ENCODE measurements at places on chromosomes 7 and 10.

DNA sequence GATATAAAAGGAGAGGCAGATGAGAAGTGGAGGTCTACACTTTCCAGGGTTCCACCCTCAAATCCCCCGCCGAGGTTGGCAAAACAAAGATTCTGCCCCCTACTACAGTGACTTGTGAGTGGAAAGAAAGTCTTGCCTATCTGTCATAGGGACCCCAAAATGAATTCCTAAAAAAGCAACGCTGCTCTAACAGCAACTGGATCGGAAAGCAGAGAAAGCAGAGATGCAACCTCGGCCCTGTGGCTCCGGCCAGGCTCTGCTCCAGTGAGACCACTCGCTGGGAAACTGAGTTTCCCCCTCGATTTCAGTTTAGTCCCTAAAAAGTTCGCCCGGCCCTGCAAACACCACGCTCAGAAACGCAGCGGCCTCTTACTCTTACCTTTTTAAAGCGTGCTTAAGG is 297.9 kb upstream of the NFE2L3 start:
- H3K27ac ChIP-seq: no peak overlapping the region
- no peak overlapping the region for H3K4me3 ChIP-seq
- peaks cover 6% of the 10 kb centered on the region for H3K36me3 ChIP-seq
- H3K4me1 ChIP-seq: peaks cover 30% of the 10 kb centered on the region
- peaks cover 29% of the 10 kb centered on the region for H3K27me3 ChIP-seq
- no peak for DNase-seq

- no peak overlapping the region for H3K27ac ChIP-seq
- DNase-seq: no peak
- H3K4me1 ChIP-seq: peaks cover 9% of the 10 kb centered on the region
- no peaks in the 10 kb centered on the region for H3K36me3 ChIP-seq
- H3K4me3 ChIP-seq: no peak overlapping the region
Observed at GRCh38 chr10:92219559-92219958, 71.3 kb downstream of the CPEB3 start.

GRCh38 chr10:93299606-93300287 is 182.4 kb downstream of the MYOF start:
- H3K27ac ChIP-seq: no peak overlapping the region
- no peaks in the 10 kb centered on the region for H3K4me1 ChIP-seq
- peaks cover 18% of the 10 kb centered on the region for H3K36me3 ChIP-seq
- H3K4me3 ChIP-seq: no peak overlapping the region
- no peaks in the 10 kb centered on the region for H3K27me3 ChIP-seq

DNA sequence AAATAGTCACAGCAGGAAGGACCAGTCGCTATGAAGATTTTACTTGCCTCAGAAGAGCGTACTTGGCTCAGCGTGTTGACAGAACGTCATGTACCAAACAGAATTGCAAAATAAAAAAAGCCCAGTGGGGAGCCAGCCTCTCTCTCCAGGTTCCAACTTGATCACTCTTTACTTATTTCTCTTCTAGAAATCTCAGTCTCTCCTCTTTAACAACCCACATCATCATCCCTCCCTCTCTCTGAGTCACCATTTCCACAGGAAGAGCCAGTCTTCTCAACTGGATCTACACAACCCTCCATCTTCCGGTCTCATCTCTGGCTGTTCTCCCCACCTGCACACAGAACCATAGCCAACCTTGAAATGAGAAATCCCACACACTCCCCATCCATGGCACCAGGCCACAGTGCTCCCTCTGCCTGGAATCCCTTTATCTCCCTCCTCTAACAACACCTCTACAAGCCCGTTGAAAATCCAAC is 718.3 kb downstream of the GRID1 start:
- peak overlapping the region; percentile 41 for H3K27ac ChIP-seq
- peaks cover 33% of the 10 kb centered on the region for H3K4me1 ChIP-seq
- H3K36me3 ChIP-seq: peaks cover 10% of the 10 kb centered on the region
- no peaks in the 10 kb centered on the region for H3K27me3 ChIP-seq
- H3K4me3 ChIP-seq: no peak overlapping the region

DNA sequence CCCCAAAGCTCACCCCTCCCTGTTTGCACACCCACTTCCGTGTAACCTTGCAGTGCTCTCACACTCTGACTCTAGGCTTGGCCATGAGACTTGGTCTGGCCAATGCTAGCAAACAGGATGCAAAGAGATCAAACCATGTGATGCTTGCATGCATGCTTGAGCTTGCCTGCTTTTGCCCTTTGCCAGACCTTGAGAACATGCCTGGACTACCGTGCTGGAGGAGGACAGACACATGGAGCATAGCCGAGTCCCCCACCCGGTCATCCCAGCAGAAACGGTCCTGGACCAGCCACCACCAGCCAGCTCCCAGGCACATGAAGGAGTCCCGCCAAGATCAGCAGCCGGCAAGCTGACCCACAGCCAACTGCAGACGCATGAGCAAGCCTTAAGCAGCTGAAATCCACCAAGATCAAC is 23.4 kb downstream of the PYROXD2 start:
- no peaks in the 10 kb centered on the region for H3K4me1 ChIP-seq
- H3K27ac ChIP-seq: no peak overlapping the region
- no peak overlapping the region for H3K4me3 ChIP-seq
- no peaks in the 10 kb centered on the region for H3K27me3 ChIP-seq
- DNase-seq: no peak

- H3K4me1 ChIP-seq: peaks cover 57% of the 10 kb centered on the region
- DNase-seq: peak; percentile 86
- peak overlapping the region; percentile 33 for H3K4me3 ChIP-seq
- H3K27me3 ChIP-seq: no peaks in the 10 kb centered on the region
- H3K36me3 ChIP-seq: peaks cover 25% of the 10 kb centered on the region
- H3K27ac ChIP-seq: peak overlapping the region; percentile 92
Observed at GRCh38 chr7:155918720-155919390, 106.6 kb upstream of the SHH start.

- H3K4me3 ChIP-seq: no peak overlapping the region
- H3K4me1 ChIP-seq: no peaks in the 10 kb centered on the region
- DNase-seq: no peak
- H3K36me3 ChIP-seq: no peaks in the 10 kb centered on the region
Observed at GRCh38 chr7:90648107-90648506, 52.0 kb downstream of the CDK14 start.
